ENCODE measurements at places on chromosomes 1 and 21. TPM values are rescaled to one million over a fixed set of nuclear protein-coding genes. Genes with fewer than 3 reads are reported as not detected.

F13B gene
- total RNA-seq: not detected

PAQR6 gene
- 0.71 TPM for total RNA-seq

MFSD2A gene
- 3.8 TPM for total RNA-seq

SEMA4A gene
- total RNA-seq: 2.7 TPM

NUAK2 gene
- 1.2 TPM for total RNA-seq

VAV3 gene
- total RNA-seq: 2.5 TPM

ZNF683 gene
- total RNA-seq: not detected

ICOSLG gene
- total RNA-seq: 6.4 TPM
